ENCODE measurements at places on chromosomes 4 and X.
A peak's percentile ranks its signal among the peaks of the same experiment; 100 is the strongest.

DNA sequence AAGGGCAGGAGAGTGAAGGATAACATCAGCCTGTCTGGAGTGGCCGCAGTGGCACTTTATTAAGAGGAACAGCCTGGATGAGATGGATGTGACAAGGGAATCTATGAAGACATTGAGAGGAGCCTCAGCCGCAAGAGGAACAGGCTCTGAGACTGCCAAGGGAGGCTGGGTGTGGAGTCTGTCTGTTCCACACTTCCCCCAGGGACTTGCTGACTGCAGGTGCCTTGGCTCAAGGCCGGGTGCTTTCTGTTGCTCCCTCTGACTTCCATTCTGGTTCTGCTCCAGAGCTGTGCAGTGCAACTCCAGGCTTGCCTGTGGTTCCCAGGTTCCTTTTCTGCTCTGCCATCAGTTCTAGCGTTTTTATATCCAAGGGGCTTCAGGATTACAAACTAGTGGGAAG lies 54.6 kb downstream of the FRMPD3 start:
- DNase-seq: no peak

- DNase-seq: no peak
Measured at GRCh38 chr4:165191814-165192499, 15.4 kb upstream of the KLHL2 start.

DNA sequence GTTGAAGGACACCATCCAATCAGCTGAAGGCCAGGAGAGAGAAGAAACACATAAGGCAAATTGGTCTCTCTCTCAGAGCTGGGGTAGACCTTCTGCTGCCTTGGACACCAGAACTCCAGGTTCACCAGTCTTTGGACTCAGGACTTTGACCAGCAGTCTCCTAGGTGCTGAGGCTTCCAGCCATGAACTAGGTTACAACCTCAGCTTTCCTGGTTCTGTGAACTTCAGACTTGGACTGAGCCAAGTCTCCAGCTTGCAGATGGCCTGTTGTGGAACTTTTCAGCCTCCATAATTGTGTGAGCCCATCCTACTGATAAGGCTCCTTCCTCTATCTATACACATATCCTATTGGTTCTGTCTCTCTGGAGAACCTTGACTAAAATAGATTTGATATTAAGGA lies 20.6 kb upstream of the BBS12 start:
- DNase-seq: no peak

DNA sequence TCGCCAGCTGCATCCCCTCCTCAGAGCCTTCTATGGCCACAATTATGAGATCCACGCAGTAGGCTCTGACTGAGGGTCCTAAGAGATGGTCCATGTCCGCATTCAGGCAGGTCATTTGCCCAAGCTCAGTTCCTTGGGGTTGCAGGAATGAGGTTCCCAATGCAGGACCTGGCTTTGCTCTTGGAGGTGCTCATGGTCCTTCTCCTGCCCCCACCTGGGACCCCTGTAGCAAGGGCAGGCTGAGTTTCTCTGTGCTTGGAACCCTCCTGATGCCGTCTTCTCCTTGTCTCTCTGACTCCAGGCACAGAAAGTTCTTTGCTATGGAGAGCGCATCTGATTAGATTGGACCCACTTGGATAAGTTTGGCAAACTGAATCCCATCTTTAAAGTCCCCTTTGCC lies 16.5 kb upstream of the SHOX start:
- DNase-seq: no peak

- no peak for DNase-seq
Measured at GRCh38 chrX:22118161-22118830, 86.2 kb downstream of the PHEX start.

DNA sequence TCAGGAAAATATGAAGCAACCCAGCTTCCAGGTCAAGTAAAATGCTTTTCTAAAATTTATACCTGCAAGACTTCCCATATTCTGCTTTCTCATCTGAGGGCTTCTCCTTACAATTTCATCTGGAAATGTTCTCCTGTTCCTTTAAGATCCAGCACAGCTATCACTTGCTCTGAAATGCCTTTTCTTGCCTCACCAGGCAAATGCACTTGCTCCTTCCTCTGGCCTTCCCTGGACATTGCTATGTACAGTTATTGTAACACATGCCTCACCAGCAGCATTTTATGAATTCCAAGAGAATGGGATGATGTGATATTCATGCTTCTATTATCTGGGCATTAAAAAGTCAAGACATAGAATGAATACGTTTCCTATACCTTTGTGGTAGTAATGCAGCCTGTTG lies 842.1 kb upstream of the INTU start:
- DNase-seq: no peak

GRCh38 chr4:173237762-173238161 lies 69.2 kb downstream of the GALNT7 start:
- no peak for DNase-seq

DNA sequence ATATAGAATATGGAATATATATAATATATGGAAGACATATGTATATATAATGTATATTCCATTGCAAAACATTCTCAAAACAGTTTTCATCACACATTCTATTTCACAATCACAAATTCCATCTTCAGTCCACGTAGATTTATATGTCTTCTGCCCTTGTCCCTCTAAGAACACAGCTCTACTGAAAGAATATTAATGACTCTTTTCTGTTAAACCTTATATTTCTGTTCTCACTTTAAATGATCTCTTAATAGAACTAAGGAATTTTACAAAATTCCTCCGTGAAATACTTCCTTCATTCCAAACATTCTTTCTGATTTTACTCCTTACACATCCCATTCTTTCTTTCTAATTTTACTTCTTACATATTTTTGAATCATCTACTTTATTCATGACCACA lies 1043.1 kb upstream of the PABPC4L start:
- DNase-seq: no peak

DNA sequence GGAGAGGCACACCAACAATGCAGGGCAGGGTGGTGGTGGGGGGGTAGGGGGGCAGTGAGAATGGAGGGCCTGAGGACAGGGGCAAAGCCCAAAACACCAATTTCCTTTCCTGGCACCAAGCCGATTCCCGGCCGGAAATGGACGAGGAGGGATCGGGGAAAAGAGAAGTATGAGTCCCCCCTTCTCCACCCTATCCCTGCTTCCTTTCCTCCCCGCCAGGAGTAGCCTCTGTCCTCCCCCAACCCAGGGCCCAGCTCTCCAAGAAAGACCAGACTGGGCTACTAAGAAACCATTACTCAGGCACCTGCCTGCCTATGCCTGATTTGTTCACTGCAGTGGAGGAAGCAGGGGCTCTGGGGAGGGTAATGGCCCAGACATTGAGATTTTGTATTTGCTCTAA lies 402 bp downstream of the CCDC120 start:
- DNase-seq: no peak

DNA sequence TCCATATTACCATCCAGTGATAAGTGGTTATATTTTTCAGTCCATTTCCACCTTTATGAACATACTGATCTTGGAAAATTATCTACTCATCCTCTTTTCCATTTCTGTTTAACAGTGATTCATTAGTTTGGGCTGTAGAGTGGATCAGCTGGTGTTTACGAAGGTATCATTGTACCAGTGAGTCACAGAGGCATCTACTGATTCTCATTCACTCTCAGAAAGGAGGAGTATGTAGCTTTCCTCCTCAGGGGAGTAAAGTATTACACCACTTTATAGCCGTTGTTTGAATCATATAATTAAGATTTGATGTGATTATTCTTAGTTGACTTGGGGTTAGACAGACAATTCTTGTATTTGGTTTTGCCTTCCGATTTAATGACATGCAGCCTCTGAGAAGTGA lies 74.7 kb downstream of the GALNT7 start:
- no peak for DNase-seq

GRCh38 chr4:93764639-93765246 lies 63.8 kb upstream of the ATOH1 start:
- no peak for DNase-seq

GRCh38 chrX:39682778-39683177 lies 415.0 kb downstream of the BCOR start:
- DNase-seq: no peak

- DNase-seq: no peak
Measured at GRCh38 chr4:47486231-47486673, 1.2 kb downstream of the ATP10D start.

DNA sequence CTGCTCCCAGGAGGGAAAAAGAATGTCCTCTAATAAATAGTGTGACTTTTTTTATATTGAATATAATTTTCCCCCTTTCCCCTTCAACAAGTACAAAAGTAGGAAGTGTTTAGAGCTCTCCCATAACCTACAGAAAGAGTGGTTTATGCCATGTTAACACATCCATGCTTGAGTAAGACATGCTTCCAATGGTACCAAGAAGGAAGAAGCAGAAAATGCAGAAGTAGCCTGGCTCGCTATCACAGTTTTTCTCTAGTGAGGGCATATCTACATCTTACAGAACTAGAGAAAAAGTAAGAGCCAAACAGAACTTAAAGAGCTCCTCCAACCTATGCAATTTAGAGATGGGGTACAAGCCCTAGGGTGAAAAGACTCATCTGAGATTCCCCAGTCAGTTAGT lies 82.5 kb downstream of the ARHGEF9 start:
- no peak for DNase-seq

GRCh38 chrX:114152130-114152529 lies 431.8 kb upstream of the HTR2C start:
- DNase-seq: no peak

- no peak for DNase-seq
Measured at GRCh38 chrX:83108278-83108677, 399.8 kb upstream of the POU3F4 start.

DNA sequence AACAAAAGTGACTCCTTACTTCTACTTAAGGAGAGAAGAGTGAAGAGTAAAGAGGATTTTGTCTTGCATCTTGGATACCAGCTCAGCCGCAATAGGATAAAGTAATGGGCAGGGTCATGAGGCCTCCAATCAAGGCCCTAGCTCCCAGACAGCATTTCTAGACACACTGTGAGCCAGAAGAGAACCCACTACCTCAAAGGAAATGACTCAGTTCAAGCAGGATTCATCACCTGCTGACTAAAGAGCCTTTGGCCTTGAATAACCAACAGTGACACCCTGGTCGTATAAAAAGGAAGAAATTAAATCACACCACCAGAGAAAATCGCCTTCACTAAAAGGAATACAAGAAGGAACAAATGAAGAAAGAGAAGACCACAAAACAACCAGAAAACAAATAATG lies 416.1 kb downstream of the PCDH18 start:
- no peak for DNase-seq

DNA sequence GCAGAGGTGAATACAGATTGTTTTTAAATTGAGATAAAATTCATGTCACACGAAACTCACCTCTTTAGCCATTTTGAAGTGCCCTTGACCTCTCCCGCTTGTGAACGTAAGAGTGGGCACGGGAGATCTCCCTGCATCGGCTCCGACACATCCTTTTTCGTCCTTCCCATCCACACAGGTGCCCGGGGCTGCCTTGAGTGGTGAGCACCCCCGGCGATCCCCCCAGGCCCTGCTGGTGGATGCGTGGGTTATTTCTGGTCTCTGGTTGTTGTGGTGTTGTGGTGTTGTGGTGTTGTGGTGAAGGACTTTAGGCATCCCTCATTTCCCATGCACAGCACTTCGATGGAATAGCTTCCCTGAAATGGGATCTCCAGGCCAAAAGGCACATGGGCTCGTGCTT lies 46.1 kb downstream of the PSAPL1 start:
- no peak for DNase-seq

DNA sequence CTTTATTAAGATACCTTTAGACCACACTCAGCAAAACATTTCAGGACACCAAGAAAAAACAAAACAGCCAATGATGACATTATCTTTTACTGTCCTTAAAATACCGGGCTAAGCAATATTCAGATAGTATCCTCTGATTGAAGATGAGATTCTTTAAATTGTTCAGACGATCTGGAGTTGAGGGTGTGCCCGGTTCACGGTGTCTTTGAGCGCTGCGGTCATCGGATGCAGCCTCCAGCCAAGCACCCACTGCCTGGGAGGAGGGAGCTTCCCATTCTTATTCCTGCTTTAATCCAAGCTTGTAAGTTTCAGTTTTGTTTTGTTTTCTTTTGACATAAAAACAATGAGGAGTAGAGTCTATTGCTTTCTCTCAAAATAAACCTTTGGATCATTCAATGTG lies 14.1 kb downstream of the FAM149A start:
- no peak for DNase-seq

GRCh38 chr4:7771056-7771455 lies 168.6 kb downstream of the AFAP1 start:
- peak; percentile 8 for DNase-seq

GRCh38 chrX:41802958-41803357 lies 79.0 kb downstream of the GPR82 start:
- no peak for DNase-seq

DNA sequence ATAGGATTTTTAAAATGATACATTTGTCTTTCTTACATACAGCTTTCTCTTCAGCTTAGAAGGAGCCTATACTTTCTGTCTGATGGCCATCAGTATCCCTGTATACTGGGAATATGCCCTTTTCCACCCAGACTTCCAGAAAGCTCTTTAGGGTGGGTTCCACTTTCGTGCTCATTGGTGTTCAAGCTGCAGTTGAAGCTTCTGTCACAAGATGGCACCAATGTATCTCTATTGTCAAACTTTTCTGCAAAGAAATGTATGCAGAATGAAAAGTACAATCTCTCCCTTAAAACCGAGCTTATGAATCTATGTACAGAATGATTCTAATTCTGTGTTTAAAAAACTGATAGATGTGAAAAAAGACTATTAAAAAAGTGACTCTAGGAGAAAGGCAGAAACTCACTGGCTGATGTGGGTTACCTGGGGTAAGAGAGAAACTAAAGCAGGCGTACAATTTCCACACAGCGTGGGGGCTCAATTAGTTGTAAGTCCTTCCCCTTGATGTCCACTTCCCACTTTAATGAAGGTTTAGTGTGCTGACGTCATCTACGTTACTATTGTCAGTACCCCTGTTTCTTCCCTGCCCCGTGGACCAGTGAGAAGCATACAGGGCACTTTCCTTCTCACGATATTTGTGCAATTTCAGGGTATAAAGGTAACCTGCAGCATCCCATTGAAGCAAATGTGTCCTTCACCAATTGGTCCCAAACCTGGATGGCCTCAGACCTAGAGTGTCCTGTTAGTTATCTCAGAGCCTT lies 57.3 kb upstream of the TCEAL2 start:
- no peak for DNase-seq

DNA sequence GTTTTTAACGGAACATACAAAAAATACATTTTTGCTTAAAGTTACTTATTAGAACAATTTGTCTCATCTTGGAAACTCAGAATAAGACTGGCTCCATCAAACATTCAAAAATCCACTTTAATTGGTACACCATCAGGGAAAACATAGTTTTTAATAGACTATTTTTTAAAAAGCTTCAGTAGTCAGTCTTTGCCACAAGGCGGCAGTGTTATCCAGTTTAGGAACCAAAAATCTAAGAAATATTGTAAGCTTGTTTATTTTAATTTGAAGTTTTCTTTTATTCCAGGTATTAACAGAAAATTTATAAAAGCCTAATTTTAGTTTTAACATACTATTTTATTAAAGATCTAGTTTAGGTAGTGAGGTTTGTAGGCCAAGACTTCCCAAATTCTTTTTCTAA lies 107.7 kb downstream of the APOOL start:
- no peak for DNase-seq

GRCh38 chrX:11759172-11759460 lies 1.1 kb downstream of the MSL3 start:
- DNase-seq: no peak

- no peak for DNase-seq
Measured at GRCh38 chrX:153633607-153634180, 13.3 kb upstream of the DUSP9 start.

GRCh38 chr4:163810755-163811154 lies 316.3 kb downstream of the TMA16 start:
- no peak for DNase-seq
